ENCODE measurements at places on chromosomes 12 and 14. TPM values are rescaled to one million over a fixed set of nuclear protein-coding genes. Genes with fewer than 3 reads are reported as not detected.

The MYH6 gene
- total RNA-seq = not detected

The BCL11B gene
- total RNA-seq = 0.24 TPM

The TAS2R31 gene
- 0.16 TPM for total RNA-seq

The MYBPC1 gene
- not detected for total RNA-seq

The WSB2 gene
- total RNA-seq = 71.8 TPM

The LIN7A gene
- 0.42 TPM for total RNA-seq

The KCNC2 gene
- total RNA-seq = not detected

The AMDHD1 gene
- total RNA-seq = 2.6 TPM

The OAS2 gene
- total RNA-seq = 0.15 TPM

The COX6A1 gene
- total RNA-seq = 858 TPM

The RNU6-7 gene
- total RNA-seq = not detected

The MANSC4 gene
- not detected for total RNA-seq

The TBC1D30 gene
- total RNA-seq = 1.7 TPM

The NELL2 gene
- not detected for total RNA-seq

The SMIM41 gene
- total RNA-seq = not detected

The KRT2 gene
- not detected for total RNA-seq

The KRT6C gene
- total RNA-seq = not detected

The FLVCR2 gene
- 3.6 TPM for total RNA-seq

The MUCL1 gene
- total RNA-seq = not detected
